ENCODE measurements at places on chromosomes 2 and 18.

DNA sequence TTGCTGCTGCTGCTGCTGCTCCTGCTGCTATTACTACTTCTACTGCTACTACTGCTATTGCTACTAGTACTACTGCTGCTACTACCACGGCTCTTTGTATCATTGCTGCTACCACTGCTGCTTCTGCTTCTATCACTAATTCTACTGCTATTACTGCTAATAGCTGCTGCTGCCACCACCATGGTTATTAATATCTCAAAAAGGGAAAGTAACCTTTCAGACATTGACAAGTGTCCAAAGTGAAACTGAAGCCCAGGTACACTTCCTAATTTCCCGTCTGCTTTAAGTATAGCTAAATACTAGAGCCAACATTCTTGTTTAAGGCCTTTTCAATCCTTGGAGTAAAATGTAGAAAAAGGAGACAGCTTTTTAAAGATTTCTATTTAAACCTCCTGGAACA, 45.4 kb upstream of the EHBP1 start:
- DNase-seq = no peak

DNA sequence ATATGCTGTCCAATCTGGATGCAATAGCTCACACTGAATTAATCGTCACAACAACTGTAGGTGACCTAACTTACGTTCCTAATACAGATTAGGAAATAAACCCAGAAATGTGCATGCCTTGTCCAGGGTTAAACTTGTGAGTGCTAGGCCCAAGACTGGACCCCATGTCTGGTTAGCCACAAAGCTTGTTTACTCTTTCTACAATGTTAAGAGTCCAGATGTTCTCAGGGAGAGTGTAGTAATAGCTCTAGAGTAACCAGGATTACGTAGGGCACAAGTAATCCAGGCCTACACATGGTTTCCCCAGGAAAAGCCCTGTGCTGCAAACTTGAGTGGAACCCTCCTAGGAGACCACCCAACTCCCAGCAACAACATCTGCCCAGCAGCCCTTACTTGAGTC, 26.2 kb downstream of the TRIB2 start:
- no peak for DNase-seq

DNA sequence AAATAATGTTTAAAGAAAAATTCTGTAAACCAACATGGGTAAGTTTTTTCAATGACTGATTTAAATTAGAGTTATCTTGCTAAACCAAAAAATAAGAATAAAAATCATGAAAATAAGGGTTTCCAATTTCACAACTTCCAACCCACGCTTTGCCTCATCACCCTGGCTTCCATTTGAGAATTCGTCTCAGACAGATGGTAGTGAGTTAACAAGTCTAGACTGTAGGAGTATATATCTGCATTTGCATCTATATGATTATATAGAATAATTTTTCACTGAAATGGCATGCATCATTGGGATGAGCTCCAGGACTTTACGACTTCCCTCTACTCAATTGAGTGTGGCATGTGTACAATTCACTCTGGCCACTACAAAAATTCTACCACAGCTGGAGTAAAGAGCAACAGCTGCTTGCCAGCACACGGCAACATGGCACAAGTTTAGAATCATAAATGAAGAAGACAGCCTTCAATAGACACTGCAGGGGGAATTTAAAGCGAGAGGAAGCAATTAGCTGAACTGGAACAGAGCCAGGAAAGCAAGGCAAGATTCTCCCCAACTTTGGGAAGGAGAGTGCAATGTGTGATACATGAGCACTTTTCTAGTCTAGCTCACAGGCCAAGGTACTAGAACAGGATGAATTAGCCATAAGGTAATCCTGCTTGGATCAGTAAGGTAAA, 1673.5 kb upstream of the CELF4 start:
- DNase-seq = no peak

DNA sequence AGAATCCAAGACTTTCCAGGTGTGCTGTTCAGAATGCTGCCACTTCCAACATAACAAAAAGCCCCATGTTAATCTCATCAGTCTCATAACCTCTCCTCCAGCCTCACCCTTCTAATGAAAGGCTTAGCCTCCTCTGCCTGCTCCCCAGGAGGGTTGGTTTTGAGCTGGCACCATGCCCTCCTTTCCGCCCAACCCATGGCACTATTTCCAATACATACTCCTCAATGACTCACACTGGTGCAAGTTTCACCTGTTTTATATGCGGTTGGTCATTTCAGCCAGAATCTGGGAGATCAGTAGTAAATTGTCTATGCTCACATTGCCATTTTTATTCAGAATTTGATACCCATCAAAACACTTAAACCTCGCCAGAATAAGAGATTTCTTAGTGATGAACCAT, 157.6 kb upstream of the NRP2 start:
- DNase-seq = no peak

GRCh38 chr18:49563130-49563540, 1.3 kb downstream of the LIPG start:
- DNase-seq = no peak

DNA sequence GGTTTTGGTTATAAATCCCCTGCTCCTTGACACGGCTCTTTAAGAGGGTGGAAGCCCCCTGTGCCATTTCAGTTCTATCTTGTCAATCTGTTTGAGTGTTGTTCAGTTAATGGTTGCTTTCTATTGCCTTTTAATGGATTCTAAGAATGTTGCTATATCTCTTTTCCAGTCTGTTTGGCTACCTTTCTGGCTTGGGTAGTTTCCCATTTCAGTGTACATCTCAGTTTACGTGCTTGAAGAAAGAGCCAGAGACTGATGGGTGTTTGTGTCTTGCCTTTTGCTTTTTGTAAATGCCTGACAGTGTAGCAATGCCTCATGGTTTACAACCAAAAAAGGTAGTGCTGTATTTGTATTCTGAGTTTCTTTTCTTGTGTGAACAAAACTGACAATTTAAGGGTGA, 45.3 kb downstream of the SPATS2L start:
- no peak for DNase-seq

GRCh38 chr18:2293109-2293839, 278.0 kb downstream of the METTL4 start:
- no peak for DNase-seq

Data from inflammatory macrophage treated with lipopolysaccharide for 4 hours (primary cell).